ENCODE measurements at places on chromosomes 11 and 22. TPM values are rescaled to one million over a fixed set of nuclear protein-coding genes. Genes with fewer than 3 reads are reported as not detected.

Gene APOBEC3F
- total RNA-seq = 4.4 TPM

Gene KRTAP5-1
- not detected for total RNA-seq

Gene SCN2B
- 1.1 TPM for total RNA-seq

Gene ARRB1
- total RNA-seq = 31.9 TPM

Gene TMEM45B
- total RNA-seq = 11.0 TPM

Gene KCNK4
- total RNA-seq = not detected

Gene MAJIN
- 7.4 TPM for total RNA-seq

Gene SLC43A1
- total RNA-seq = 20.9 TPM

Gene BCO2
- 3.2 TPM for total RNA-seq

Gene PARVG
- total RNA-seq = 13.5 TPM

Gene FUT4
- total RNA-seq = 5.2 TPM

Gene OTOG
- total RNA-seq = 0.34 TPM

Gene SSH3
- 101 TPM for total RNA-seq

Gene ALDH3B2
- total RNA-seq = 1.8 TPM

Gene BLID
- total RNA-seq = not detected

Gene TUBA8
- 2.9 TPM for total RNA-seq

Gene KRTAP5-8
- 2.8 TPM for total RNA-seq

Gene PANX2
- total RNA-seq = 7.5 TPM

Gene CATSPERZ
- total RNA-seq = not detected

Gene EED
- 20.9 TPM for total RNA-seq

Gene KRTAP5-11
- not detected for total RNA-seq

Gene BIRC2
- total RNA-seq = 54.5 TPM

Gene SMIM35
- not detected for total RNA-seq

Gene NTM
- 7.4 TPM for total RNA-seq

Gene ADORA2A
- 2.1 TPM for total RNA-seq

Gene SIAE
- total RNA-seq = 30.1 TPM

Gene FXYD6
- total RNA-seq = 366 TPM

Gene CADM1
- total RNA-seq = 49.6 TPM

Gene NXPE1
- total RNA-seq = 0.09 TPM

Gene RAB39A
- 0.87 TPM for total RNA-seq

Gene CCDC73
- total RNA-seq = 2.7 TPM

Gene CD248
- 1.9 TPM for total RNA-seq

Gene OR51E2
- 10.6 TPM for total RNA-seq

Gene INS
- total RNA-seq = not detected

Gene TTC36
- 3.1 TPM for total RNA-seq

Gene TMEM191C
- 0.55 TPM for total RNA-seq

Gene SORL1
- 97.6 TPM for total RNA-seq

Gene CST6
- 6.5 TPM for total RNA-seq

Gene SCGB1A1
- total RNA-seq = 6.8 TPM
